Liver (tissue), 10 donors: ENCODE measurements at places on chromosomes 11 and 22. TPM values are rescaled to one million over a fixed set of nuclear protein-coding genes. Genes with fewer than 3 reads are reported as not detected.

DNA sequence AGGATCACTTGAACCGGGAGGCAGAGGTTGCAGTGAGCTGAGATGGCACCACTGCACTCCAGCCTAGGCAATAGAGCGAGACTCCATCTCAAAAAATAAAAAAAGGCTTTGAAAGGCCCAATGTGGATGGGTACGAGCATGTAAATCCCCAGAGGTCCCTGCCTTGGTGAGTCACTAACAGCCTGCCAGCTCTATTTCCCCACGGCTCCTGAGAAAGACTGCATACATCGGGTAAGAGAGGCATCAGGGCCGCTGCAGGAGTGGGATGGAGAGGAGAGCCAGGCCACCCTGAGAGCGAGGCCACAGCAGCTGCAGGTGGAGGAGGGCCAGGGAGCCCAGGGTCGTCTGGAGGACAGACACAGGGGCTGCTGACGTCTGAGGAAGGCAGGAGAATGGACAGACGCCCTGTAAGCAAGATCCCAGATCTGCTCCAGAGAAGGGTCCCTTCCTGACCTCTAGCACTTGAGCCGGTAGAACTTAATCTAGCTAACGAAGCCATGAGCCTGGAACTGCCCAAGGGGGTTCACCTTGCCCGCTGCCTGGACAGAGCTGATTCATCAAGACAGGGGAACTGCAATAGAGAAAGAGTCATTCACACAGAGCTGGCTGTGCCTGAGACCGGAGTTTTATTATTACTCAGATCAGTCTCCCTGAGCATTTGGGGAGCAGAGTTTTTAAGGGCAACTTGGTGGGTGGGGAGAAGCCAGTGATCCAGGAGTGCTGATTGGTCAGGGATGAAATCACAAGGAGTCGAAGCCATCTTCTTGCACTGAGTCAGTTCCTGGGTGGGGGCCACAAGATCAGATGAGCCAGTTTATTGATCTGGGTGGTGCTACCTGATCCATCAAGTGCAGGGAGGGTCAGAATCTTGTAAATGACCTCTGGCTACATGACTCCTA, 5.1 kb upstream of the KRTAP5-9 start:
- H3K36me3 ChIP-seq, result no peaks in the 10 kb centered on the region
- H3K4me3 ChIP-seq, result no peak overlapping the region
- no peaks in the 10 kb centered on the region for H3K27me3 ChIP-seq
- H3K27ac ChIP-seq, result no peak overlapping the region

- no peak overlapping the region for H3K27ac ChIP-seq
- no peaks in the 10 kb centered on the region for H3K36me3 ChIP-seq
- H3K4me3 ChIP-seq, result no peak overlapping the region
- H3K27me3 ChIP-seq, result no peaks in the 10 kb centered on the region
Measured at GRCh38 chr22:38411016-38411415, 44.0 kb downstream of the KCNJ4 start.

- peak; percentile 79 for DNase-seq
- H3K4me3 ChIP-seq, result no peak overlapping the region
- H3K27ac ChIP-seq, result no peak overlapping the region
- H3K36me3 ChIP-seq, result no peaks in the 10 kb centered on the region
- H3K27me3 ChIP-seq, result no peaks in the 10 kb centered on the region
Measured at GRCh38 chr11:73295241-73295995, 12.7 kb upstream of the ARHGEF17 start.

Gene DEUP1
- total RNA-seq, result not detected

Gene OR51E2
- not detected for total RNA-seq

GRCh38 chr11:125378083-125378482, 118.0 kb downstream of the FEZ1 start:
- H3K4me3 ChIP-seq, result no peak overlapping the region
- no peaks in the 10 kb centered on the region for H3K27me3 ChIP-seq
- H3K36me3 ChIP-seq, result no peaks in the 10 kb centered on the region
- DNase-seq, result no peak
- H3K27ac ChIP-seq, result no peak overlapping the region

DNA sequence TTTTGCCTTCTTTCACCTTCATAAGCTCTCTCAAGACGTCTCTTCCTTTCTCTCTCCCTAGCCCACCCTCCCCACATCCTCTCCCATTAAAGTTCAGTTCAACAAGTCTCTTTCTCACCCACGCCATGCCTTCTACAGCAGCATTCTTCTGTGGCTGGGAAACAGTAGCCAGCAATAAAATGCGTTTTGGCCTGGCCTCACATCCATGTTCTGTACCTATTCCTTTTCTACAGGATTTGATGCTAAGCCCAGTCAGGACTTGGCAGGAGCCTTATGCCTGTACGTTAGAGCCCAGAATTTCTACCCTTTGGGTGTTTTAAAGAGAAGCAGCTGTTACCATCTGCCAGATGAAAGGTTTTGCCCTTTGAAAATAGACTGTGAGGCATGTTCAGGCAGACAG, 7.1 kb upstream of the CD44 start:
- no peak for DNase-seq
- H3K4me1 ChIP-seq, result no peaks in the 10 kb centered on the region
- H3K27me3 ChIP-seq, result no peaks in the 10 kb centered on the region
- no peak overlapping the region for H3K4me3 ChIP-seq
- H3K36me3 ChIP-seq, result no peaks in the 10 kb centered on the region

DNA sequence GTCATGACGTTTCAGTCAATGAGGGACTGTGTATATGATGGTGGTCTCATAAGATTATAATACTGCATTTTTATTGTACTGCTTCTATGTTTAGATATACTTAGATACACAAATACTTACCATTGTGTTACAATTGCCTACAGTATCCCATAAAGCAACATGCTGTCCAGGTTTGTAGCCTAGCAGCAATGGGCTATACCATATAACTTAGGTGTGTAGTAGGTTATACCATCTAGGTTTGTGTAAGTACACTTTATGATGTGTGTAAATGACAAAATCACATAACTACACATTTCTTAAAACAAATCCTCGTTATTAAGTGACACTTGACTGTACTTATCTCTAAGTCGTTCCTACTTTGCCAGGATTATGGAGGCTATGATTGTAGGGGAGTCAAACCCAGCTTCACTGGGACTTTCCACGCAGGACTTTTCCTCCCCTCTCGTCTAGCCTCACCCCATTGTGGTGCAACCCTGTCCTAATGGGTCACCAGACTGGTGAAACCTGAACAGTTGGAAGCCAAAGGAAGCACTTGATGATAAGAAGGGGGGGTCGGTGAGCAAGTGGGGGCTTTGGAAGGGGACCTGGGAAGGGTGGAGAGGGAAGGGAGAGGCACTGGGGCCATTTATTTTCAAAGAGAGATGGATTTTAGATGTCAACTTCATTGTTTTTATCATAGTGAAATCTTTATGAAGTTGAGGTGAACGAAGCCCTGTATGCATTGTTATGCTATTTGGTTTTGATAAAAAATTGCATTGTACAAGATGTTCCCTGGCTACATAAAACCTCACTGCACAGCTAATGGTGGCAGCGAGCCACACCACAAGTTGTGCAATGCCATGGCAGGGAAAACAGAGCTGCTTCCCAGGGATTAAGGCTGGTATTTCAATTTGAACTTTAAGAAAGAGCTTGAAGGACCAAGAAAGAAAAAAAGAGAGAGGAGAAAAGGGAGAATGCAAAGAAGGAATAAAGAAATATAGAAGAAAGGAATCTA, 129.1 kb downstream of the EHF start:
- no peaks in the 10 kb centered on the region for H3K27me3 ChIP-seq
- H3K4me1 ChIP-seq, result peaks cover 1% of the 10 kb centered on the region
- no peak for DNase-seq
- H3K27ac ChIP-seq, result no peak overlapping the region
- no peaks in the 10 kb centered on the region for H3K36me3 ChIP-seq

Gene DRICH1
- 0.33 TPM for total RNA-seq

DNA sequence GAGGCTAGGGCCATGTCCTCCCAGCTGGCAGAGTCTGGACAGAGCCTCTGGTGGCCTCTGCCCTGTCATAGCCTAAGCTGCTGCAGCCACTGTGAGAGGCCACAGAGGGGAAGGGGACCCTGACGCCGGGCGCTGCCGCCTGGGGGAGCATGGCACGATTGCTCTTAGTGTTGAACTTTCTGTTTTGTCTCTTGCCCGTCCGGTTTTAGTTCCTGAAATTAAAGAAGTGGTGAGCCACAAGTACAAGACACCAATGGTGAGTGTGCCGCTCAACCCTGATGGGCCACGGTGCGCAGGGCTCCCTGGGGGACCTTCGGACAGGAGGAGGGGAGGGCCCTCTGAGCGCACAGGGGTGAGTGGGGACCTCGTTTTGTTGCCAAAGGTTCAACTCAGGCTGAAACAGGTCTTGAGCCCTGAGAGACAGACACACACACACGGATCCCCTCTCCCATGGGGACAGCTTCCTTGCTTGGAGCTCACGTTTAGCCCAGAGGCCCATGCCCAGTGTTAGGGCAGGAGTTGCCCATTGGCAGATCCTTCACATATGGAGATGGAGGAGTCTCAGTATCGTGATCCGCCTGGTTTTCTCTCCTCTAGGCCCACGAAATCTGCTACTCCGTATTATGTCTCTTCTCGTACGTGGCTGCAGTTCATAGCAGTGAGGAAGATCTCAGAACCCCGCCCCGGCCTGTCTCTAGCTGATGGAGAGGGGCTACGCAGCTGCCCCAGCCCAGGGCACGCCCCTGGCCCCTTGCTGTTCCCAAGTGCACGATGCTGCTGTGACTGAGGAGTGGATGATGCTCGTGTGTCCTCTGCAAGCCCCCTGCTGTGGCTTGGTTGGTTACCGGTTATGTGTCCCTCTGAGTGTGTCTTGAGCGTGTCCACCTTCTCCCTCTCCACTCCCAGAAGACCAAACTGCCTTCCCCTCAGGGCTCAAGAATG, 23.8 kb downstream of the MYBPC3 start:
- no peaks in the 10 kb centered on the region for H3K4me1 ChIP-seq
- no peak overlapping the region for H3K27ac ChIP-seq
- H3K27me3 ChIP-seq, result no peaks in the 10 kb centered on the region
- peak; percentile 30 for DNase-seq
- no peak overlapping the region for H3K4me3 ChIP-seq
- H3K36me3 ChIP-seq, result peaks cover 23% of the 10 kb centered on the region

DNA sequence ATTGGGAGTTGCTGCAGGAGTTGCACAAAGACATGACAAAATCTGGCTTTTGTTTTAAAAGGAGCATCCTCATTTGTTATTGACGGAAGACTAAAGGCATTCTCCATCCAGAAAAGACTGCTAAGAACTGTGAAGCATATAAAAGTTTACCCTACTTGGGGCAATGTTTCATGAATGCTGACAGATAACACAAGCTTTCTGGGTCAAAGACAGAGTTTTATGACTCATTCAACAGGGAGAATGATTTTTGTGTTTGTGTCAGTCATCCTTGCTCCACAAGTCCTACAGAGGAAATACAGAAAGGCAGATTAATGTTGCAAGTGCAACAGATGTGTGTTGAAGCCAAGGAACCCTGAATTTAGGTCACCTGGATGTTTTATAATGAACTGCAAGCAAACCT, 2.5 kb downstream of the GLYATL1 start:
- peaks cover 8% of the 10 kb centered on the region for H3K4me1 ChIP-seq
- peak overlapping the region; percentile 38 for H3K4me3 ChIP-seq
- no peak for DNase-seq

DNA sequence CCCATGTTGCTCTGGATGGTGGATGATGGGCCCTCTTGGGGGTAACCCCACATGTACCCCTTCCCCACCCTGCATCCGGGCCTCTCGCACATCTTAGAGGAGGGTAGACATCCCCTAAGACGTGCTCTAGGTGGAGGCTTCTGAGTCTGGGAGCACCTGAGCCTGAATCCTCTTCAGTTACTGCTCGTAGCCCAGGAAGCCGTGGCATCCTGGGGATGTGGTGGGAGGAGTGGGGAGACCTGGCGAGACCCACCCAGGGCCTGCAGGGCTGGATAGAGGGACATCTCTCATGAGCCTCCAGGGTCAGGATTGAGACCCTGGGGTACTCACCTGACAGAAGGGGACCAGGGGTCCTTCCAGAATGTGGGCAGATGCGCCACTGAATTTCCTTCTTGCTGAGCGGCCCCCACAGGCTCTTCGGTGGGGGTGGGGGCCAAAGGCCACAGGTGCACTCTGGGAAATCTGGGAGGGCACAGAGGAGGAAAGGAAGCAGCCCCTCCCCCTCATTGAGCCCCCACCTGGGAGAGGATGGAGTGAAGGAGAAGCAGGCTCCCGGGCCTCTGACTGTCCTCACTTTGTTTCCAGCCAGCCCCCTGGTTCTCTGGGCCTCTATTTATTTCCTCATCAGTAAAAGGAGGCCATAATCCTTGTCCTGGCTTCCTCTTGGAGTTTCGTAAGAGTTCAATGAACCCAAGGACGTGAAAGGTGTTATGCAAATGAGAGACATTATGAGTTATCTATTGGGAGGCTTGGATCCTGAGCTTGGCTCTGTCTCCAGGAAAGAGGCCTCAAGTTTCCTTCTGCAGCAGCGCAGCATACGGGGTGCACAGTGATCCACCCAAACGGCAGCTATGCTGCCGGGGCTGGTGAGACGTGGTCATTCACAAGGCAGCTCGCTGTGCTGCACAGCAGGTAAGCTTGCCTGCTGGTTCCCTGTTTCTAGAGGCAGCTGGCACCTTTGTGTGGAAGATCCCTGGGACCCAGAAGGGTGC, 31.2 kb downstream of the KCNJ4 start:
- H3K27me3 ChIP-seq, result no peaks in the 10 kb centered on the region
- no peak for DNase-seq
- H3K36me3 ChIP-seq, result no peaks in the 10 kb centered on the region
- no peak overlapping the region for H3K4me3 ChIP-seq

- no peaks in the 10 kb centered on the region for H3K4me1 ChIP-seq
- H3K4me3 ChIP-seq, result no peak overlapping the region
- H3K27ac ChIP-seq, result no peak overlapping the region
- DNase-seq, result no peak
- H3K27me3 ChIP-seq, result no peaks in the 10 kb centered on the region
Measured at GRCh38 chr11:22749536-22749935, 80.1 kb downstream of the SVIP start.

- DNase-seq, result no peak
- no peaks in the 10 kb centered on the region for H3K27me3 ChIP-seq
- no peak overlapping the region for H3K27ac ChIP-seq
- no peaks in the 10 kb centered on the region for H3K4me1 ChIP-seq
- no peak overlapping the region for H3K4me3 ChIP-seq
Measured at GRCh38 chr11:128761339-128761738, 67.5 kb downstream of the FLI1 start.

Gene PPP2R1B
- total RNA-seq, result 50.1 TPM

GRCh38 chr11:65703846-65704245, 8.2 kb upstream of the KAT5 start:
- H3K27me3 ChIP-seq, result no peaks in the 10 kb centered on the region
- no peak overlapping the region for H3K4me3 ChIP-seq
- H3K36me3 ChIP-seq, result no peaks in the 10 kb centered on the region
- no peak overlapping the region for H3K27ac ChIP-seq
- no peaks in the 10 kb centered on the region for H3K4me1 ChIP-seq

GRCh38 chr22:36480941-36481392, 473 bp downstream of the TXN2 start:
- no peak for DNase-seq
- H3K27ac ChIP-seq, result peak overlapping the region; percentile 74
- peaks cover 19% of the 10 kb centered on the region for H3K4me1 ChIP-seq
- peak overlapping the region; percentile 90 for H3K4me3 ChIP-seq
- peaks cover 6% of the 10 kb centered on the region for H3K36me3 ChIP-seq
- H3K27me3 ChIP-seq, result no peaks in the 10 kb centered on the region

Gene CARD18
- not detected for total RNA-seq

DNA sequence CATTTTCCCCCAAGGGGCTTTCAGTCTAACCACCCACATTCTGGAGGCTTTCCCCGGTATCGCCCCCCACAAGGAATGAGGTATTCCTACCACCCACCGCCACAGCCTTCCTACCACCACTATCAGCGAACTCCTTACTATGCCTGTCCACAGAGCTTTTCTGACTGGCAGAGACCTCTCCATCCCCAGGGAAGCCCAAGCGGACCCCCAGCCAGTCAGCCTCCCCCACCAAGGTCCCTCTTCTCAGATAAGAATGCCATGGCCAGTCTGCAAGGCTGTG, 14.6 kb upstream of the SLC25A18 start:
- H3K4me3 ChIP-seq, result no peak overlapping the region
- no peak overlapping the region for H3K27ac ChIP-seq
- H3K4me1 ChIP-seq, result no peaks in the 10 kb centered on the region
- H3K27me3 ChIP-seq, result no peaks in the 10 kb centered on the region
- DNase-seq, result no peak

Gene SOX6
- 20.8 TPM for total RNA-seq

Gene EHF
- total RNA-seq, result 5.9 TPM

Gene TYR
- total RNA-seq, result not detected
